NCI-H1436 (cell line): ENCODE measurements at places on chromosomes 7 and 10.

- DNase-seq = no peak
Observed at GRCh38 chr10:29888321-29888720, 171.1 kb downstream of the JCAD start.

DNA sequence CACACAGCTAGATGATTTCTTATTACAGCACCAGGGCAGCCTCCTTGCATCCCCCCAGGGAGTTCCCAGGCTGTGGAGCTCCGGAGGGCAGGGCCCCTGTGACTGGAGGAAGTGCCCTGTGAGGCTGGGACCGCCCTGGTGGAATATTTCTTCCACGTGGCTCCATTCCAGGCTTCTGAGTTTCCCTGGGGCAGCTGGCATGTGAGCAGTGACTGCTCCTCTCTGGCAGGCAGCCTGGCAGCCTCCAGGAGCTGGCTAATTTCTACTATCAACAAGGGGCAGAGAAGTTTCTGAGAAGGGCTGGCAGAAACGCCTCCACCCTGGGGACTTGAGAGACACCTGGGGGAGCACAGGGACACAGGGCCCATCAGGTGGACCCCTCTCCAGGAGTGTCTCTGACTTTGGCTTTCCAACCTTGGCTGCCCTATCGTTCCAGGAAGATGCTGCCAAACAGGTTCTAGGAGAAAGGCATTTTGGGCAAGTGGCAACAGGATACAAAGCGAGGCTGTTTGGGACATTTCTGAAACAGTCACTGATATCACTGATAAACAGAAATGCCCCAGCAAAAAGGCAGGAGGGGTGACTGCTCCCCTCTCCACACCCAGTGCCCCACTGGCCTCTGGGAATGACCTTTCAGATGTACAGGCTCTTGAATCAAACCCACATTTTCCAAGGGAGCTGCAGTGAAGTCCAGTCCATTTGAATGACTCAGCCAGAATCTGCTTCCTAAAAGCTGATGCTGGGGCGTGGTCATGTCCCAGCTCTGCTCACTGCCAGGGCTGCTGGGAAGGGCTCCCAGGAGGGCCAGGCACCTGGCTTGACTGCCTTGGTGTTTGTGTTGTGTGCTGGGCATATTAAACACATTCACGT is 16.1 kb downstream of the MYOF start:
- DNase-seq = no peak

GRCh38 chr10:36725581-36726520 is 399.5 kb upstream of the ANKRD30A start:
- DNase-seq = peak; percentile 78

DNA sequence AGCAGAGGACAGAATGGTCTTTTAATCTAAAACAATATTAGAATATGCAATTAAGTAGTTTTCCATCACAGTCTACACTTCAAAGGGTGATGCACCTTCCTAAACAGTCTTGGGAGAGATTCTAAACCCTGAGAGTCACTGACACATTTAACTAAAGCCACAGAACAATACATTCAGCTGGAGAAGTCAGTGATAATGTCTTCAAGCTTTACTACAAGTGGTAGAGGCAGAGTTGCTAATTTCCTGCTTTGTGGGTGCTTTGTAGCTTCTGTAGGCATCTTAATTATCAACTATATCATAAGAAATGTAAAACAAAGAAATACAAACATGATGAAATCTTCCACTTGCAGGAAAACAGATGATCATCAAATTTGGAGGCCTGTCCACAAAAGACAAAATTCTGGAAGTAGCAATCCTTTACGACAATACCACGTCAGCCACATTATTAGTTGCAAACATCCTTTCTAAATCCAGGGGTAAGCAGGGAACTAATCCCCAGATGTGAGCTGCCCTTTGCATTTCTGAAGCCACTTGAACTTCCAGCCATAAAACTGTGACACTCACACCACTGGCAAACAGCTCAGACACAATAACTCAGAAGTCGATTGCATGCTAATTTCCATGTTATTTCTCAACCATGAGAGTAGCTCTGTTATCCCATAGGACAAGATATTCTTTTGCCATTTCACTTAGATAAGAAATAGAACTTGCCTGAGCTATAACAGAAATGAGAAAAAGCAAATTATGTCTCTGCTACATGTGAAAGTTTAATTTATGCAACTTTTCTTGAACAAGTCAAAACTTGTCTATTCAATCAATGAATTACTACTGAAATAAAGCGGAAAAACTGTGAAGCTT is 212.2 kb downstream of the FAM107B start:
- no peak for DNase-seq

- no peak for DNase-seq
Observed at GRCh38 chr10:15563246-15563645, 156.5 kb downstream of the ITGA8 start.

GRCh38 chr7:28597284-28597683 is 185.0 kb downstream of the CREB5 start:
- no peak for DNase-seq

GRCh38 chr10:90321132-90321816 is 536.6 kb downstream of the HTR7 start:
- no peak for DNase-seq

GRCh38 chr10:126309228-126309883 is 78.9 kb downstream of the ADAM12 start:
- DNase-seq = no peak

- no peak for DNase-seq
Observed at GRCh38 chr7:140165422-140165821, 11.4 kb downstream of the KDM7A start.

GRCh38 chr7:28988091-28988490 is 30.0 kb upstream of the TRIL start:
- no peak for DNase-seq

GRCh38 chr7:48139459-48139858 is 31.8 kb upstream of the ABCA13 start:
- no peak for DNase-seq

GRCh38 chr10:80373502-80373901 is 16.9 kb downstream of the DYDC2 start:
- DNase-seq = no peak

DNA sequence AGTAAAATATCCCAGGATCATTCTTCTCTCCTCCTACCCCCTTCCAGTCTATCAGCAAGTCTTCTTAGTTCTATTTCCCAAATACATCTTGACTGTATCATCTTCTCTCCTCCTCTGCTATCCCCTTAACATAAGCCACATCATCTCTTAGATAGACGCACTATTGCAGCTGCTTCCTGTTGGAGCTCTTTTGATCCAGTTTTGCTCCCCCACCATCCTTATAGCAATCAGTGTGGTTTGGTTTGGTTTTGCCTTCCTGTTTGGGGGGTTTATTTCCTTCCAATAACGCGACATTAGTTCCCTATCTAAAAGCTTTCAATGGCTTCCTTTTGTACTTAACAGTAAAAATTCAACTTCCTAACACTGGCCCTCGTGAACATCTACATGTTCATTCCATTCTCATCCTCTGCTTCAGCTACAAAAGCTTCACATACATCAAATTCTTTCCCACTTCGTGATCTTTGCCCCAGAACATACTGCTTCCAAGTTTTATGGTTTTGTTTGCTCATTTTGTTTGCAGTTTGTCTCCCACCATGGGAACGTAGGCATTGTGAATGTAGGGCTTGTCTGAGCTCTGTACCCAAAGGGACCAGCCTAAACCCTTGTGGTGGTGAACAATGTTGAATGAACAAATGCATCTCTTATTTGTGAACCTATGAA is 33.7 kb upstream of the PLXDC2 start:
- DNase-seq = no peak

DNA sequence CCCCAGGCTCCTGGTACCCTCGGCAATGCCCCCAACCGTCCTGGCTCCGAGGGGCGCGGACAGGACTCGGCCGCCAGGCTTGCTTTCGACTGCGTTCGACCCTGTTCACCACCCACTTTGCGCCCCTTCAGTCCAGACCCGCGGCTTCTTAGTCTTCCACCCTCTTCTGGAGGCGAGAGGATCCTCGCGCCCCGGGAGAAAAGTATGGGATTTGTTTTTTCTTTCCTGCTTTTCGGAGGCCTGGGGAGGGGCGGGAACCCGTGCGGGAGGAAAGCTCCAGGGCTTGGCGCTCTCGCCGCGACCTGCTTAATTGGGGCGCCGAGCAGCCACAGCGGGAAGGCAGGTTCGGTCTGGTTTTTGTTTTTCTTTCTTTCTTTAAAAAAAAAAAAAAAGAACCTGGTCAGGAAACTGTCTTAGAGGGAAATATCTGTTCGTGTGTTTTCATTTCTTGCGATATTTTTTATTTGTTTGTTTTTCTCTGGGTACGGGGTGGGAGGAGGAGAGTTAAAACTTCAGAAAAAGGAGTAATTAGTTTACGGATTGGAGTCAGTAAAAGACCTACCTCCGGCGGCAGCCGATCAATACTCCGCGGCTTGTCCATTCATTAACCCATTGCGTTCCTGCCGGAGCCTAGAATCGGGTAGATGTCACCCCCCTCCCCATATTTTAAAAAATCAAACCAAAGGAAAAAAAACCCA is 1.6 kb downstream of the EMX2 start:
- DNase-seq = no peak

GRCh38 chr10:52257692-52258075 is 56.4 kb upstream of the DKK1 start:
- DNase-seq = no peak

- DNase-seq = peak; percentile 78
Observed at GRCh38 chr7:20786779-20787659, at the start of gene SP8. SP8 (minus strand) TSS chr7:20786886; CDS start chr7:20786798, 88 bp downstream.

- DNase-seq = no peak
Observed at GRCh38 chr10:2145926-2146478, 408.7 kb upstream of the ADARB2 start.

- no peak for DNase-seq
Observed at GRCh38 chr7:39553436-39553835, 12.8 kb upstream of the YAE1 start.

GRCh38 chr7:111239437-111239836 is 148.5 kb downstream of the LRRN3 start:
- DNase-seq = no peak

DNA sequence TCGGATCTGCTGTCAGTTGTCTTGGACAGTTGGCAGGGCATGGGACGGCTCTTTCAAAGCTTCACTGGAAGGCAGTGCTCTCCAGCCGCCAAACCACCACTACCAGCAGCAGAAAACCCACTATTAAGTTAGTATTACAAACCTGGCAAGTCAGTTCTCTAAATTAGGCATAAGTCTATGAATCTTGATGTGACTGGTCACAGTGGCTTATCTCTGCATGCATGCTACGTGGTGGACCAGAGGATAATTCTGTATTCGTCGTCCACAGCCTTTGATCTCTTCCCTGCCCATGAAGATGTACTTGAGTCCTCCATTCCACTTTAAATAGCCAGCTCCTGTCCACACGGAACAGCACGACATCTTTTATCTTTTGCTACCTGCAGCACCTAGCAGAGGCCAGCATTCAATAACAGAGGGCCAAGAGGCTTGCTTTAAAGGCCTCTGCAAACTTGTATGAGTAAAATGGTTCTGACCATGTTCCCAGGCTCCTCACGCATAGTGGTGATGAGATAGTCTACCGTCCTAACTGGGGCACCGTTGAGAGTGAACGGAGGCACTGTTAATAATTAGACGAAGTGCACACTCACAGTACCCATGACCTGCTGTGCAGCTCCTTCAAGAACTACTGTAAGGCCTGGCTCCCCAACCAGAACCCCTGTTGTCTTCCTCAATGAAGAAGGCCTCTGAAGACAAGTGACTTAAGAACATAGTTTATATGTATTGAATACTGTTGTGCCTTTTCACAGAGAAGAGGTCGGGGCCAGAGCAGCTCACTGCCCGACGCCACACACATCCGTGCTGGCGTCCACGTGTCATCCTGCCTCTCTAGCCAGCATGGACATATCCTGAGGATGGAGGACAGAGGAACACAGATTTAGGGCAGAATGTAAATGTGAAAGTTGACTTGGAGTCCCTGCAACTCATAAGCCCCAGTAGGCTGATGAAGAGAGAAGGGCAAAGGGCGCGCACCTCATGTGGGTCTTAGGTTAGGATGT is 1.0 kb downstream of the GPR146 start:
- no peak for DNase-seq

- DNase-seq = no peak
Observed at GRCh38 chr10:88742448-88742847, 17.4 kb upstream of the LIPN start.

- DNase-seq = no peak
Observed at GRCh38 chr10:4061441-4061951, 276.5 kb upstream of the KLF6 start.

DNA sequence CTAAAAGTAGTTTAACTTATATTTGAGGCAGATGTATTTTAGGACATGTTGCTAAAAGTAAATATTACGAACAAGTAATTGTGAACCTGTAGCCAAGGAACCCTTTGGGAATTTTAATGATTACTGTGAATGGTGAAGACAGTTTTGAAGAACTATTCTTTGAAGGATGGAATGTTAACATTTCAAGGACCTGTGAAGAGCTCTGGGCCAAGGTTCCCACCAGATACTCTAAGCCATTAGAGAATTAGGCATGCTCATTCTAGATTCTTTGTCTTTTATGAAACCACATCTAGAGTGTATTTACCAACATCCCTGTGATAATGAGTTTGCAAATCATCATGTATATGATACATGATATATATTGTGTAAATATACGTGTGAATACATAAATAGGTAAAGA is 99.8 kb downstream of the SEPTIN7 start:
- DNase-seq = no peak

GRCh38 chr7:130942211-130942964 is 208.4 kb upstream of the KLF14 start:
- DNase-seq = no peak

GRCh38 chr10:132257271-132257670 is 50.5 kb downstream of the STK32C start:
- no peak for DNase-seq

DNA sequence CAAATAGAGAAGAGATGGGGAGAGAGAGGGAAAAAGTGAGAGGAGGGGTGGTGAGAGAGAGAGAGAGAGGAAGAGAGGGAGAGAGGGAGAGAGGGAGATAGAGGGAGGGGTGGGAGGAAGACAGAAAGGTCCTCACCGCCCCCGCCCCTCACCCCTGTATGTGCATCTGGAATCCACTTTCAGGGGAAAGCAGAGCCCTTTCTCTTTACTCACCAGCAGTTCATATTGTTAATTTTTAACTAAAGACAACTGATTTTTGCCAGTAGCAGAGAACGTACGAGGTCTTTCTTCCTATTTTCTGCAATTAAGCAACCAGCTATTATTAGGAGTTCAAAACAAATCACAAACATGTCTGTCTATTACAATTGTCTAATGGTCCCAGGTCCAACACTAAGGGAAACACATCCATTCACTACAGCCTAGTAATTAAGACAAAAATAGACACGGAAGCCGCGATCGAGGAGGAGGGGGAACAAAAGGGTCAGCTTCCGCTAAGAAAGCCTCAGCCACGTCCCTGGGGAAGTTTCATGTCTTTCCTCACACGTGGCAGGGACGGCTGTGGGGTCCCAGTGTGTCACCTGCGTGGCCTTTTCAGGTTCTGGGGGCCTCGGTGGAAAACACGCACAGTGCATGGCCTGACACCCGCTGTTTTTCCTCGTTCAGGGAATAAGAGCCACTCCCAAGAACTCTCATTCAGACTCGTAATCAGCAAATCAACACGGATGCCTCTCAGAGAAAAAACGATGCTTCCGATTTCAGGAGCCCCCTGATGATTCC is 572.0 kb downstream of the PTPRN2 start:
- DNase-seq = peak; percentile 49
